Right ventricle myocardium superior (tissue), 1 donor: ENCODE measurements at places on chromosomes 11 and 22.
A peak's percentile ranks its signal among the peaks of the same experiment; 100 is the strongest.

- no peak for DNase-seq
These were observed 9.4 kb downstream of the KLHL22 start for GRCh38 chr22:20486229-20486628.

GRCh38 chr11:15493921-15494620, 379.3 kb downstream of the INSC start:
- DNase-seq, result no peak

DNA sequence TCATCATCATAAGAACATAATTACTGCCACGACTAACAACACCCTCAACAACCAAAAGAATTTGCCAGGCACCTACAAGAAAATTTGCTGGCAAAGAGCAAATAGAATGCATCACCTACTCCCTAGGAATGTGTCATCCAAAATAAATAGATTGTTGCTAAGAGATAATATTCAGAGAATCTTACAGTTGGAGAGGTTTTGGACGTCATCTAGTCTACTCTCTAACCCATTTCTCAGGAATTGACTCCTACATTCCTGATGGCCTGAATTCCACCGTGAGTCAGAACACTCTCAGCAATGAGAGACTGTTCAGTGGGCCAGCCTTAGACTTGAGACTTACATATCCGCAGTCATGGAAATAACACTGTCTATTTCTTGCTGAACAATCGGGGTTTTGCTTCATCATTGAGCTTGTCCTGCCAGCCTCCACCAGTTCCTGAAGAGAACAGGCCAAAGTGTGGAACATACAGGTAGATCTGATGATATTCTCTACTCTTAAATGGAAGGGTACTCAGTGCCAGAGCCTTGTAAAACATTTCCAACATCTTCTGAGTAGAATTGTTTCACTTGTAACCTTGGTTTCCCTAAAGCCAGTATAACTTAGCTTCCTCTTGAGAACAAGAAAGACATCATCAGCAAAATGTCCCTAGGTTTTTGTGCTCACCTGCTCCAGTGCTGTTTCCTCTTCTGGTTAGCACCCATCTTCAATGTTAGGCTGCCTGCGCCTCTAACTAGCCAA, 8.3 kb downstream of the KIRREL3 start:
- DNase-seq, result no peak

- peak; percentile 76 for DNase-seq
These were observed 12.4 kb upstream of the KLHL35 start for GRCh38 chr11:75445315-75445953.
